ENCODE measurements at places on chromosomes 6 and 20.

- no peak for DNase-seq
Measured at GRCh38 chr20:62745279-62745951, 36.8 kb downstream of the NTSR1 start.

DNA sequence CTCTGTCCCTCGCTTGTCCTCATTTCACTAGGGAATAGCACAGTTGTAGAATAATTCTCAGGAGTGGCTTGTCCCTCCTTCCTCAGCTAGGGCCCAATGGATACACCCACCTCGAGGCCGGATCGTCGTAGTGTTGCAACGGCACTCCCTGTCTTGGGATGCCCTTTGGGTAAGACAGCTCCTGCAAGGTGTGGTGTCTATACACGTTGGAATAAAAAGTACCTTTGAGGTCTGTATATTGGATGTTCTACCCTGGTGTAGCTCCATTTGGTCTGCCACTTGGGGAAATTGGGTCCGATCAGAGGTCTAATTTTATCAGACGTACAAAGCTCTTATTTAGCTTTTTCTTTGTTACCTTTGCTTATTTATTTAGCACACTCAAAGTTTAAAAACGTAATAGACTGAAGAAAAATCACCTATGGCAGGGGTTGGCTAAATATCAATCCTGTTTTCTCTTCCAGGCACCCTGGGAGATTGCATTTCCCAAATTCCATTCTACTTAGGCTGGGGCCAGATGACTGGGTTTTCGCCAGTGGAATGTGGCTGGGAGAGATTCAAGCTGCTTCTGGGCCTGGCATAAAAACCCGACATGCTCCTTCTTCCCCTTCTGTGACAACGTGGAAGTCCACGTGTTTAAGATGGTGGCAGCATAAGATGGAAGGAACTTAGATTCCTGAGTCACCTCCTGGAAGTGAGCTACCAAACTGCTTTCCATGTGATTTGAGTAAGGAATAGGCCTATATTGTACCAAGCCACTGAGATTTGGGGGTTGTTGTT, 82.3 kb upstream of the CD83 start:
- no peak for DNase-seq

GRCh38 chr6:97459535-97459934, 176.5 kb upstream of the MMS22L start:
- no peak for DNase-seq

DNA sequence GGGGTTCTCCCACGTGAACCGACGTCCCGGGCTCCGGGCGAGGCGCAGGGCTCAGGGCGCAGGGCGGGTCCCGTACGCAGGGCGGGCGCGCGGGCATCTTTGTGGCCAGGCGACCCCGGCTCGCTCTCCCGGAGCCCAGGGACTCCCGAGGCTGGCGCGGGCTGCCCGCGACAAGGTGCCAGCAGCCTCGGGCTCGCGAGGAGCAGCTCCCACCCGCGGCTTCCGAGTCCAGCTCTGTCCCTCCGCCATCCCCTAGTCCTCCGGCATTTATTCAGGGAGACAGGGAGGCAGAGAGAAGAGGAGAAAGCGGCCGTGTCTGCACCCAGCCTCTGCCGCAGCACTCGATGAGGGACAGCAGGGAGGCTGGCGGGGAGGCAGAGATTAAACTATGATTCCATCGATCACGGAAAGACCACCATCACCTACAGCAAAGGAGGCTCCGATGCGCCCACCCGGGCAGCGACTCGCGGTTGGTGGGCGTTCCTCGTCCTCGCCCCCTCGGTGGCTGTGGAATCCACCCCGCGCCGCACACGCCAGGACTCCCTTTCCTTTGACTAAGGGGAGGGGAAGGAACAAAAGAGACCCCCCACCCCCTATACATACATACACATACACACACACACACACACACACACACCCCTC, 1.1 kb downstream of the RGS17 start:
- DNase-seq, result no peak

DNA sequence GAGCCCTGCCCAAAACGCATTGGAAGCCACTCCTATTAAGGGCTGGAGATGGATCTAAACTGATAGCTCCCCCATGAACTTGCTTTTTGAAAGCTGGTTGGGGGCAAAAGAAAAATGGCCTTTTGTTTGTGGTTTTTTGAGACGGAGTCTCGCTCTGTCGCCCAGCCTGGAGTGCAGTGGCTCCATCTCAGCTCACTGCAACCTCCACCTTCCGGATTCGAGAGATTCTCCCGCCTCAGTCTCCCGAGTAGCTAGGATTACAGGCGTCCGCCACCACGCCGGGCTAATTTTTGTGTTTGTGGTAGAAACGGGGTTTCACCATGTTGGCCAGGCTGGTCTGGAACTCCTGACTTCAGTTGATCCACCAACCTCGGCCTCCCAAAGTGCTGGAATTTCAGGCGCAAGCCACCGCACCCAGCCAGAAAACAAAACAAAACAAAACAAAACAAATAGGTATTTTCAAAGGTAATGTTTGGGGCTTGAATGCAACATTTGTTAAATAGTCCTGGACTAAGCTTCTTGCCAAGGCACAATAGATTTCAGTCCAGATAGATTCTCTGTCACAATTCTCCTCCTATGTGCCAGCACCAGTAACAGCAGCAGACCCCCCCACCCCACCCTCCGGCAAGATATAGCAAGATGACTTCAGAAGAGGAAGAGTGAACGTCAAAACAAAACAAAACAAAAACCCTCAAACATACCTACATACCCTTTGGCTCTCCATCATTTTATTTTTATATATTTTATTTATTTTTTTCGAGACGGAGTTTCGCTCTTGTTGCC, 26.5 kb upstream of the ABT1 start:
- no peak for DNase-seq

- no peak for DNase-seq
Measured at GRCh38 chr6:391559-392440, at the start of gene IRF4. IRF4 (plus strand) TSS chr6:391752; CDS start chr6:393153, 1,401 bp downstream.

- no peak for DNase-seq
Measured at GRCh38 chr6:96223695-96224094, 207.9 kb downstream of the FUT9 start.

DNA sequence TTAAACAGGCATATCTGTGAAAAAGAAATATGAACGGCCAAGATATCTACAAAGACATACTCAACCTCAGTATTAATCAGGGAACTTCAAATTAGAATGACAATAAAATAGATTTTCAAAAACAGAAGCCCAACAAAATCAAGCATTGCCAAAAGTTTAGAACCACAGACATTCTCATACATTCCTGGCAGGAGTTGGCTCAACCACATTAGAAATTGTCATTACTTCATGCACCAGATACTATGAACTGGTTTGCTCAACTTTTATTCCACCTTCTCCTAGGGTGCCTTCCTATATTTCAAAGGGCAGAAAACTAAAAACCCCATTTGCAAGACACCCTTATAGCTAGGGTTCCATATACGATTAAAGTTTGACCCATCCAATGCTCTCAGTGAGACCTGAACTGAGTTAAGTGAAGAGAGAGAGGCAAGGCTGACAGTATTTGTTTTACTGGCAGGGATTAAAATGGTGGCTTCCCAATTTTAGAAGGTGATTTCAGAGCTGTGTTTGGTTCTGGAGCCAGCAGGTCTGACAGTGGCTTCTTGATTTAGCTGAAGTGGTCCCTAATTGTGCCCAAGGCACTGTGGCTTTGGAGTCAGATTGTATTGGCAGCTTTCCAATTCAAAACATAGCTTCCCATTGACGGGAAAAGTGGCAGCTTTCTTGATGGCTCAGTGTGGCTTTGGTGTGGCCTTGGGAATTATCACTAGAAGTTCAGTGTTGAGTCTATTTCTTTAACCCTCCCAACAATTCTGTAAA, 77.1 kb upstream of the CDYL start:
- no peak for DNase-seq

DNA sequence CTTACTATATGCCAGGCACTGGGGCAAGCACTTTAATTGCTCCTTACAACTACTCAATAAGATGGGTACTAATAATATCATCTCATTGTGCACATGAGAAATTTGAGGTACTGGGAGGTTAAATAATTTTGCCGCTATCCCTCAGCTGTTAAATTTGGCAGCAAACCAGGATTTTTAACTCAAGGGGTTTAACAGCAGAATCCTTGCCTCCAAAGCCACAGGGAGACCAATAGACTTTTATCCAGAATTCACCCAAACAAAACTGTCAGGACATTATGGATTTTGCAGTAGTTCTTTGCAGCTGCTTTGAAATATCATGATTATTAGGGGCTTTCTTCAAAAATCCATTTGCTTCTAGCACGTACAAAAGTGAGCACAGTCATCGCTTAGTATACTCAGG, 136.2 kb downstream of the RPS12 start:
- DNase-seq, result no peak

GRCh38 chr6:139402876-139403386, 28.5 kb upstream of the CITED2 start:
- no peak for DNase-seq

- no peak for DNase-seq
Measured at GRCh38 chr20:21719592-21720214, 14.2 kb downstream of the PAX1 start.

- no peak for DNase-seq
Measured at GRCh38 chr6:15763837-15764236, 101.0 kb upstream of the DTNBP1 start.

- DNase-seq, result no peak
Measured at GRCh38 chr6:127547904-127548649, 28.9 kb upstream of the C6orf58 start.

GRCh38 chr6:170027647-170028043, 263.2 kb downstream of the DLL1 start:
- DNase-seq, result no peak

DNA sequence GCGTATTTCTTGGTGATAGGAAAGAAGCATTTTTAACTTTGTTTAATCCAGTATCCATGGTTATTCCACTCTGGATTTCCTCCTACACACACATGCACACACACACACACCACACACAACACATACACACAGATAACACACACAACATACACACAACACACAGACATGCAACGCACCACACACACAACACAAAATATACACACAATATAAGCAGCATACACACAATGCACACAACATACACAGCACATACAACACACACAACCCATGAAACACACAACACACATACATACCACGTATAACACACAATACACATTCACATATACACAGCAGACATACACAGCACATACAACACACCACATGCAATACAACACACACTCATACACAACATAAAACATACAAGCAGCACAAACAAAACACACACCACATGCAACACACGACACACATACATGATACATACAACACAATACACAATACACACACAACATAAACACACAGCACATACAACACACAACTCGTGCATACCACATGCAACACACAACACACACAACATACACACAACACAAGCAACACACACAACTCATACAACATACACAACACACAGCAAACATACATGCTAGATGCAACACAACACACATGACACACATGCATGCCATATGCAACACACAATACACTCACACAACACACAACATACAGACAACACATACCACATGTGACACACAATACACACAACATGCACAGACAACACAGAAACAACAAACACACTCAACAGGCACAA, 13.0 kb downstream of the TTLL2 start:
- no peak for DNase-seq

DNA sequence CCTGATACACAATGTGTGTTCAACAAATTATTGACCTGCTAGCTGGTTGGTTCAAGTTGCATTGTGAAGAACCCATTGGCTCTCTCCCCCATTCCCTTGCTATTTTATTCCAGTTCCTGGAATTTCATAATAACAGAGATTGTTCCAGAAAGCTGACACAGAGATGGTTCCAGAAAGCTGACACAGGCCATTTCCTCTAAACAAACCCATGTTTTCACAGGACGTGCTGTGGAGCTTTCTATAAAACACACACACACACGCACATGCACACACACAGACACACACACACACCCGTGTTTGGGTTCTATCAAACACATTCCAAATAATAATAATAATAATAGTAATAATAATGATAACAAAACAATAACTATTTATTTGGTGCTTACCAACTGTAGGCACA, 259.1 kb downstream of the CLIC5 start:
- DNase-seq, result no peak

GRCh38 chr6:25640446-25640845, 11.6 kb upstream of the SCGN start:
- DNase-seq, result no peak

DNA sequence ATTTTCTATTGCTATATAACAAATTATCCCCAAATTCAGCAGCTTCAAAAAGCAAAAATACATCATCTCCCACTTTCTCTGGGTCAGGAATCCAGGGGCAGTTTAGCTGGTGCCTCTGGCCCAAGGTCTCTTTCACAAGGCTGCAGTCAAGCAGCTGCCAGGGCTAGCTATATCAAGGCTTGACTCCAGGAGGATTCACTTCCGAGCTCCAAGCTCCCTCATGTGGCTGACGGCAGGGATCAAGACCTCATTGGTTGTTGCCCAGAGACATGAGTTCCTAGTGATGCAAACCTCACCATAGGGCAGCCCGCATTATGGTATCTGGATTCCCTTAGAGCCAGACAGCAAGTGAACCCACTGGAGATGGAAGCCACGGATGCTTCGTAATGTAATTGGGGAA, 1.3 kb upstream of the VNN1 start:
- no peak for DNase-seq

DNA sequence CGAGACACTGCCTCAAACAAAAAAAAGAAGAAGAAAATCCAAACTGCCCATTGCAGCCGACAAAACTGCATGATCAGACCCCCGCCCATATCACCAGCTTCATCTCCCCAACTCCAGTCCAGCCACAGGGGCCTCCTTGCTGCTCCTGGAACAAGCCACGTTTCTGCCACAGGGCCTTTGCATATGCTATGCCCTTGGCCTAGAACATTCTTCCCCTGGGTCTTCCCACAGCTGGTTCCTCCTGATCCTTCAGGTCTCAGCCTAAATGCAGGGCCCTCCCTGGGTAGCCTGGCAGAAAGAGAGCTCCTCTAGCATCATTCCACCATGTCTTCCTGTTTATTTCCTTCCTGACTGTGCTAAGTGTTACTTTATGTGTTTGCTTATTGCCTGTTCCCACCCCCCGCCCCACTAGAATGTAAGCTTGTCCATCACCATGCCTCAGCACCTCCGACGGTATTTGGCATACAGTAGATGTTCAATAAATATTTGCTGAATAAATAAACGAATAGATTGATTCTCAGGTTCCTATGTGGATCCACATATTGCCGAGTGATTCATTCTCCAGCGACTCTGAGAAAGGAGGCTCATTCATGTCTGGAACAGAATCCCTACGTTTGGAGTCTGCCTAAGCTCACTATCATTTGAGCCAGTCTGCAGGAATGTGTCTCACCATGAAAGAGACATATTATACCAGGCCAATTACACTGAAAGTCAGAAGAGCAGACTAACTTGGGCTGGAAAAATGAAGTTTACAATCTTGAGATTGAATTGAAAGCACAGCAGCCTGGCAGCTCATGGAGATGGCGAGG, 56.1 kb downstream of the NFATC2 start:
- no peak for DNase-seq

GRCh38 chr6:32167761-32168262, 3.4 kb downstream of the EGFL8 start:
- DNase-seq, result no peak

GRCh38 chr6:136173519-136174507, 76.3 kb downstream of the MTFR2 start:
- no peak for DNase-seq
